ENCODE measurements at places on chromosomes 3 and 15.

DNA sequence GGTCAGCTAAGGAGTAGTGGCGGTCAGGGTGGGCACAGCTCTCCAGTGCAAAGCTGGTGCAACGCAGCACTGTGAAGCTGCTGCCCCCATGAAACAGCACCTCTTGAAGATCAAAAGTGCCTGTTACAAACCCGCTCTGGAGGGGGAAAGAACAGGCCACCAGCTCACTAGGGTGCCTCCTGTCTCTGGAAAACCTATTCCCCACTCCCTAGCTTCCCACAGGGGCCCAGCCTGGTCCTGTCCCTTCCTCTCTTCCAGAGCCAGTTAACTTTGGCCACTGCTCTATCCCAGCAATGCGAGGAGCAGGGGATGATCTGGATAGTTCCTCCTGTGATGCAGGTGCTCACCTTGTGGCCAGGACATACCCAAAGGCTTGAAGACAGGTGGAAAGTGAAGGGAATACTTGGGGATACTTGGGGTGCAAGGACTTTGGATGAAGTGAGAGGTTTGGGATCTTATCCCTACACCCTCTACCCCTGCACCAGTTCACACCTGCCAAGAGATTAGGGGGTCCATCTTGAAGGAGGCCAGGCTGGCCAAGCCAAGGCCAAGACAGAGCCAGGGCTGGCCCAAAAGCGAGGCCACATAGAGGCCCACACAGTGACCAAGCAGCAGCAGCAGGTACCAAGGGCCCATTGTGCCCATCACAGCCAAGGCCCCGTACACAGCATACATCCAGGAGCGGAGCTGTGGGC is 4.2 kb downstream of the HHATL start:
- DNase-seq = no peak

GRCh38 chr3:71243229-71243628 is 340.3 kb downstream of the FOXP1 start:
- DNase-seq = no peak

DNA sequence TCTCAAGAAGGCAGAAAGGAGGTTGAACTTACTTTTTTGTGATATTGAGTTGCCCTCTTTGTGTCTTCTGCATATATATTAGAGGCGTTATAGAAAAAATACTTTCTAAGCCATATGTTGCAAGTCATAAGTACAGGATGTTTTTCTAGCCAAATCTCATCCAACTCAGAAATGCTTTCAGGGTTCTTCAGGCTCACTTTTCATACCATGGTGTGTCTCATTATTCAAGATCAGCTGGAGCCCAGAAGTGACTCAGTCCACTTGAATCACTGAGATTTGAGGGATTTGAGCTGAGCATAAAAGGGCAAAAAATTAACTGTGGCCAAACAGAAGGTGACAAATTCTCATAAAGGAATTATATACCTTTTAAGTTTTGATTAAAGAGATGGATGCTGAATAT is 157.3 kb downstream of the WNT5A start:
- no peak for DNase-seq

DNA sequence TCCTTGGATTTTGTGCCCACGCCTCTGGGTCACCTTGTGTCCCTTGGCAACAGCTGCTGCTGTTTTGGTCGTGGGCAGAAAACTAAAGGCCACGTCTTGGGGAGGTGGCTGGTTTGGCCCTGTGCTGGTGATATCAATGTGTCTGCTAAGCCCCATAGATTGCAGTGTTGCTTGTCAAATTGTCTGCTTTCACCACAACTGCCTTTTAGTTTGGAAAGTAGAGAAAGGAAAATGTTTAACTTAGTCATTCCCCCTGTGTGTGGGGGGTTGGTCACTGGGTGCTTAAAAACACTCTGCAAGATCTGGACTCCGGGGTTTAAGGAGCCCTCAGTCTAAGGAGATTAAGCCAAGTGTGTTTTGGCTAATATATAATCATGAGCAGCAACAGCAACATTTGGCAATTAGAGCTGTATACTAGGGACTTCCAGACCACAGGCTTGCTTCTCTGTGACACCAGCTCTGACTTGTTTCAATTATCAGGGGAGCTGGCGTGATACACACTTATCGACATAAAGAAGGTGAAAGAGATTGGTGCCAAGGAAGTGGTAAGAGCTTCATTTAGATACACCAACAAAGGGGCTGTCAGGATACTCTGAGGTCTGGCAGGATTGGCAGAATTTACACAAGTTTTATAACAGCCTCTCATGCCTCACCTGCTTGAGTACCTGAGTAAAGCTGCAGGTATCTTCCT is 3.5 kb downstream of the SMAD3 start:
- DNase-seq = no peak

GRCh38 chr3:167843886-167844285 is 108.4 kb downstream of the SERPINI1 start:
- DNase-seq = no peak

DNA sequence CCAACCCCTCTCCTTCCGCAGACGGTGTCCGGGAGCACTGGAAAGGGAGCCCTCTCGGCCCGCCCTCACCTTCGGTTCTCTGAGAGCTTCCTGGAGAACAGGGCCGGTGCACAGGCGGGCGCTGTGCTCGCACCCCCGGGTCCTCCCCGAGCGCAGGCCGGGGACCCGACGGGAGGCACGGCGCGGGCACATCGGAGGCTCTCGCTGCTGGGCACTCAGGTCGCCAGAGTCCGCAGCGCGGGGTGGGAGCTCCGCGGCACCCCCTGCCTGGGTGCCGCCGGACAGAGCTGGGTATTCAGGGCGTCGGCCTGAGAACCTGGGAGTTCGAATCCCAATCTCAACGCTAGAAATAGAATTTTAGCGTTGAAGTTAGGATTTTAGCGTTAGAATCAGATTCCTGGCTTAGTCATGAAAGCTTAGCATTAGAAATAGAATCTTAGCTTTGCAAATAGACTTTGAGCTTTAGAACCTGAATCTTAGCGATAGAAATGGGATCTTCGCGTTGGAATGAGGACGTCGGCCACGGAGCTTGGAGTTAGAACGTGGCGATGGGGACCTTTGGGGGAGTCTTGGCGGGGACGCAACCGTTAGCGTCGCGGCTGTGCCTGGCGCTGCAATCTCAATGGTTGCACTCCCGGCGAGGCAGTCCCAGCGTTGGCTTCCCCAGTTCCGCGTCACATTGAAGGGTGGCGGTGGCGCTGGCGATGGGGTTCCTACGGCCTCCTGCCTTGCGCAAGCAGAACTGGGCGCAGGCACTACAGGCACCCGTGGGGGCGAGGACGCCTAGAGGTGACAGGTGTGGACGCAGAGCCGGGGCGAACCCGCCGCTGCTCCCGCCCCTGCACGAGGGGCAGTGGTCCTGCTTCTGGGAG is 549 bp downstream of the TRH start:
- no peak for DNase-seq

DNA sequence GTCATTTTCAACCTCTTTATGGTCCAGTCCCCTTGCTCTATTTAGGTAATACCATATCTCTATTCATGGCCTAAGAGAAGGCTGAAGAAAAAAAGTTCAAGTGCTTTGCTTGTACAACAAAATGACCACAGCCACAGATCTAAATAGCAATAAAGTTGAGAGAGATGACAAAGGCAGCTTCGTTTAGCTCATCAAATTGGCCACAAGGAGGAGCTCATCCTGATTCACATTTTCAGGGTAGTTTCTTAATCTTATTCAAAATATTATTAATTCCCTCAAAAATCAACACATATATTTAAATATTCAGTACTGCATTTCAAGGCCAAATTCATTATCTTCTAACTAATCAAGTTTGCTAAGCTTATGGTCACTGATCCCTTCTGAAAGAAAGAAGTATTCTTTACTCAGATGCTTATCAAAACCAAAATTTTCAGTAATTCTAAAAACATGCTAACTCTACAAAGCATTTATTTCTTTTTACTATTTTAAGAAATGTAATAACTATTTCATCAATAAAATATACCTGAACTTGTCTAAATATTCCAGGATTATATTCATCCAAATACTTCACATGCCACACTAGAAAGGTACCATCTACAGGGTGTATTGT is 85.5 kb downstream of the DMXL2 start:
- peak; percentile 3 for DNase-seq

DNA sequence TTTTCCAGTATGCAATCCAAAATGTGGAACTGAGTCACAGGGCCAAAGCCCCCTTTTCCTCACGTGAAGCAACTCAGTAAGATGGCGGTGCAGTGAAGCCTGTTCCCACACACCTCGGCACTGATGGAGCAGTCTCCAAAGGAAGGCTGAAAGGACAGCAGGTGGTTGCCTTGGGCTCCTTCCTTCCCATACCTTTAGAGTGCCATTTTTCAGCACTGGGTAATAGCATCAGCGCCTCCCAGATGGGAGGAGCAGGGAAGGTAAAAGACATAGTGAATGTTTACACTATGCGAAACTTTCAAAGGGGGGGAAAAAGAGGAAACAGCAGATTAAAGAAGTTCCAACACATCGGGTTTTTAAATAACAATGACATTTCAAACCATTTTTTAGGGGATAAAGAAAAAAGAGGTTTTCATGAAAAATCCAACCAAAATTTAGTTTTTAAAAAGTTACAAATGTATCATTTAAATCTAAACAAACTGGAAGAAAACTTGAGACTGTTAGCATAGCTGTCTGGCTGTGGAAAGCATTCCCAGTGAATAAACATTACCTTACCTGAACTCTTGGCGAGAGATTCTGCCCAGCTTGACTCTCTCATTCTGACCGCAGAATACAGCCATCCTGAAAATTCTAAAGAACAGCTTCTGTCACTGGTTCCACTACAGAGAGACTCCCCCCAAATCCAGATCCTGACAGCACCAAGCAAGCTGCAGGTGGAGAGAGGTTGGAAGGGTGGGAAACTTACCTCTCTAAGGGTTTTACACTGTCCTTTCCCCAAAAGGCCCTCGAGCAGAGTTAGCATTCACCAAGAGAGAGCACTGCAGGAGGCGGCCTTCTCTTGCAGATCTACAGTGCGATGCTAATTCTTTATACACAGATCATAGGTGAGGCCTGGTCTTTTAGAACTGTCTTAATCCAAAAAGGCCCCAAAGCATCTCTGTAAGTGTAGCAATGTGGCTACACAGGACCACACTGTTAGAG is 32.6 kb downstream of the ABCC5 start:
- peak; percentile 15 for DNase-seq

GRCh38 chr3:188274249-188274915 is 120.4 kb downstream of the LPP start:
- DNase-seq = no peak

DNA sequence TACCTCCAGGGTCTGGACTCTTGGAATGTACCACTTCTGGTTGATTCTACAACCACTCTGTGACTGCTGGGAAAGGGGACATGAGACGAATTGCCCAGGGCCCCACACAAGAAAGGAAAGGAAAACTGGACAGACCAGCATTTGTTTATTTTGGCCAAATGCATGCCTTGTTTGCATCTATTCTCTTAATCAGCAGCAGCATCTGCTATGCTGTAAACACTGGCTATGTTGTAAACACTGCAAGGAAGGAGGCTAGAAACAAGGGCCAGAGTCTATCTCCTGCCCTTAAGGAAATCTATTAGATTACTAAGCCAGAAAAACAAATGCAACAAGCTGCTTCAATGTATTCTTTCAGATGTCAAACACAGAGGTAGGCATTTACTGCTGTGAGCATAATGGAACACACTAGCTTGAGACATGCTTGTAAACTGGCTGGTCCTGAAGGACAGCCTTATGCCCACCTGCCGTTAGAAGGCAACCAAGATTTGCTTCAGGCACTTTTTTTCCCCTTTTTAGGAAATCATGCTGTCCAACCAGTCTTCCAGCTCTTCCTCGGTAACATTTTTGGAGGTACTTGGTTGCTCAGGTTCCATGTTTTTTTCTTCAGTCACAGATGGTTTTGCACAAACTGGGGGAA is 102.1 kb upstream of the CHRM5 start:
- DNase-seq = no peak

DNA sequence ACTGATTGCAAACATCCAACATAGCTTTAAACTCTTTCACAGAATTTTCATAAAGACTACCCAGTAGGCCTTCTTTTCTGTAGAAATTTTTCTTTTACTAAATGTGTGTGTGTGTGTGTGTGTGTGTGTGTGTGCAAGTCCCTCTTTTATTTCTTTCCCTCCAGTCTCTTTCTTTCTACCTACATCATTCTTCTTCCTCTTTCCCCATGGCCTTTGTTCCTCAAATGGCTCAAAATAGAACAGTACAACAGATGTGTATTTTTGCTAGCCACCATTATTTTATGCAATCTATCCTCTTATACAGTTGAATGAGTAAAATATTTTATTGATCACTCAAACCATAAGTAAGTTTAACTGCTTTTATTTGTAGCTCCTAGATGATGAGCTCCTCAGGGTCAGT is 76.4 kb downstream of the USF3 start:
- no peak for DNase-seq

GRCh38 chr3:119494597-119494996 is 3.8 kb upstream of the TIMMDC1 start:
- no peak for DNase-seq

GRCh38 chr3:80470433-80470832 is 702.6 kb upstream of the ROBO1 start:
- DNase-seq = no peak

DNA sequence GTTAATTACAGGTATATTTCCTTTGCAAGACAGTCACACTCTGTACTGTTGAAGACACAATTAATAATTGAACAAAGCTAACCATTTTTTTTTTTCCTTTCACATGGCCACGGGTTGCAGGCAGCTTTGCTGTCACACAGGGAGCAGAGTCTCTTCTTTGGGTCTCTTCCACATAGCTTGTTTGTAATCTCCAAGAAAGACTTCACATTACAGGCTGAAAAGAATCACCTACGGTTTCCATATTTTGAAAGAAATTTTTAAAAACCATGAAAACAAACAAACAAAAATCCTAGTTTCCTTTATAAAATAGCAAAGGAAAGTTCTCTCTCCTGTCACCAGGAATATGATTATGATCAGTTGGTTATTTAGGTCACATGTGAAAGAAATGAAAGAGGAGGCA is 392.6 kb downstream of the GAP43 start:
- DNase-seq = no peak

DNA sequence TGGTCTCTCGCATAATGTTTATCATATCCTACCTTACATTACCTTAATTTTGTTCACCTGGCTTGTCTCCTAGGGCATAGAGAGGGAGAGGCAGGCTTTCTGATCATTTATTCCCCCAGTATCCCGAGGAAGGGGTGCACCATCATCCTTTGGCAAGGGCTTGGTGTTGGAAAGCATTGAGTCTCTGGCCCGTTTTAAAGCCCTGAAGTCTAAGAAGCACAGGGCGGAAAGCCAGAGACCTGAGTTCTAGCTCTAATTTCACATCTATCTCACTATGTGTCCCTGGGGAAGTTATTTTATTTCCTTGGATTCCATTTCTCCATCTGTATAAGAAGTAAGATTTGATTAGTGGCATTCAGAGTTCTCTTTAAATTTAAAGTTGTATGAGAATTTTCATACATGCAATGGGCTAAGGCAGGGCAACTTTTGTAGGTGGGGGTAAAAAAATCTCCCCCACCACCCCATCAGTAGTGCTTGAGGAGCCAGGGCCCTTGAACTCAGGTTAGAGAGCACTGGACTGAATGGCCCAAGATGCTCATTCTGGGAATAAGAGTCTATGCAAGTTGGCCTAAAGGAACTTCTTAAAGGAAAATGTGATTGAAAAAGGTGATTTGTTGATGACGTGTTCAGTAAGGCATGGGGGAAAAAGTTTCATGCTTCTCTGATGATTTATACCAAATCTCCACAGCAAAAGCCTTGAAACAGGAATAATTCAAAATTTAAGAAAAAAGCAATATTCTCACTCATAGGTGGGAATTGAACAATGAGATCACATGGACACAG is 10.1 kb downstream of the TMC3 start:
- no peak for DNase-seq

Data from HepG2 (cell line).